CD8-positive, alpha-beta memory T cell (primary cell): ENCODE measurements at places on chromosomes 11 and 22.

DNA sequence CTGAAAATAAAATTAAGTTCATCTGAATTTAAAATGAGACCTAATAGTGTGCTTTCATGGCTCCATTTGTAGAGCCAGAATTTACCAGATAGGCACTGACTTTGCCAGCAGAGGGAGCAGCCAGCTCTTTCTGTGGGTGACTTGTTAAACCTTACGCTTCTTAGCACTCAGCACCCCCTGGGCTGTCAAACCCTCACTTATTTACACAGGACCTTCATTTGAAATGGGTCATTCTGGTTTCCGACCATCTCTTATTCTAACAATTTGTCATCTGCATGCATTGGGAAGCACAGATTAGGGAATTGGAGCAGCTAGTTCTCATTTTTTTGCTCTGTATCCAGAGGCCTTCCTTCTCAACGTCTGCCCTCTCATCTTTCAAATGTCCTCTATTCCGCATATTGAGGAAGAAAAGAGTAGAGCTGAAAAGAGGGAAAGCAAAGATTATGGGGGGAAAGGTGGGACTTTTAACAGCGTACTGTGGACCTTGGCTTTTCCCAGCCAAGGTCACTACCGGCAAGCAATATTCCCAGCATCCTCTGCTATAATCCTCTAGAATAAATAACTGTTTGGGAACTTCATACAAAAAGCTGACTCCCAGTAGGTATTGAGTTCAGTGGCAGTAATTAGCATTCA lies 3.1 kb downstream of the ASRGL1 start:
- peak; percentile 35 for DNase-seq

DNA sequence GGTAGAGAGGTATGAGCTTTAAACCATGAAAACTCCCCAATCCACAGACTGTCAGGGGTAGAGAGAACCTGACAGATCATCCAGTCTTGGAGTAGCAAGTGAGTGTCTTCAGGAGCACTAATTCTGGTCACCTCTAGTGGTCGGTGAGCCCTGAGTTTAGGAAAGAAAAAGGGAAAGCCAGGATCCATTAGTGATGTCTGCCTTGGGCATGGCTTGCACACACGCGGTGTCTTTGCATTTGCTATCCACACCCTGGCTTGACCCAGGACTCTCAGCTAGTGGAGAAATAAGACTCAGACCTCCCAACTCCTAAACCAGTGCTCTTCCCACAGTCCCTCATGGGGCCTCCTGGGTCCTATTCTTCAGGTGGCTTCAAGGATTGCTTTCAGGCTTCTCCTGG lies 19.3 kb downstream of the POU2F3 start:
- DNase-seq: no peak

- DNase-seq: no peak
Observed at GRCh38 chr11:96188243-96189006, 154.6 kb downstream of the MAML2 start.

DNA sequence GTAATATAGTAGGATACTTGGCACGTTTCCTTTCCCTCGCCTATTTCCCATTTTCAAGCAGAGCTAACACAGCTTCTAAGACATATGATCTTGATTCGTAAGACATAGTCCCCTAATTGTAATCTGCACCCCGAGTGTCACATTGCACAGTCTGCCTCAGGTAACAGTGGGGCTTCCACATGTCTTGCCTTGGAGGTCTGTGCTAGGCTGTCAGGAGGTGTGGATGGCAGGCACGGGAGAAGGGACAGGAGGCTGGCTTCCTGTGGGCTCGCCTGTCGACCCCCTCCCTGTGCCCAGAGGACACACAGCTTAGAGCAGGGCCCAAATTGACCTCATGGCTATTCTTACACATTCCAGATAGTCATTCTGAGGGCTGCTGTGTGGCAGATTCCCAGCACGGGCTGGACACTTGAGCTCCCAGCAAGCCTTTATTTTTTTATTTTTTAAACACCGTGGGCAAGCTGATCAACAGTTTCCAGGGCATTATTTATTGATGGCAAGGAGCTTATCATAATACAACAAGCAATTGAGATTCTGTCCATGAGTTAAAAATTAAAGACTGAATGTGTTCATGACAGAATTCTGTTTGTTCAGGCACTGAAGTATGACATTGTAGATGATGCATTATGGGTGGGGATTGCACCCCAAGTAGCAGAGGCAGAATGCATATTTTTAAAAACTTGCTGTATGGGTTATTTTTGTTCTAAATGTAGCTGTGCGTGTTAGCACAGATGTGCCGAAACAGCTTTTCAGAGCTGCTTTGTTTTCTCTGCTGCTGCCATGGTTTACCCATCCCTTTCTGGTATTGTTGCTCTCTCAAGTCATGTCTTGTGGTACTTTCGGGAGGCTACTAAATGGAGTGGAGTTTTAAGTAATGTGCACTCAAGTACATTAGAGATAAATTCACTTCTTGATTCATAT lies 113.0 kb downstream of the ATXN10 start:
- no peak for DNase-seq

GRCh38 chr11:76330651-76331050 lies 50.3 kb downstream of the THAP12 start:
- DNase-seq: no peak

GRCh38 chr11:121299417-121299816 lies 6.8 kb downstream of the SC5D start:
- no peak for DNase-seq

DNA sequence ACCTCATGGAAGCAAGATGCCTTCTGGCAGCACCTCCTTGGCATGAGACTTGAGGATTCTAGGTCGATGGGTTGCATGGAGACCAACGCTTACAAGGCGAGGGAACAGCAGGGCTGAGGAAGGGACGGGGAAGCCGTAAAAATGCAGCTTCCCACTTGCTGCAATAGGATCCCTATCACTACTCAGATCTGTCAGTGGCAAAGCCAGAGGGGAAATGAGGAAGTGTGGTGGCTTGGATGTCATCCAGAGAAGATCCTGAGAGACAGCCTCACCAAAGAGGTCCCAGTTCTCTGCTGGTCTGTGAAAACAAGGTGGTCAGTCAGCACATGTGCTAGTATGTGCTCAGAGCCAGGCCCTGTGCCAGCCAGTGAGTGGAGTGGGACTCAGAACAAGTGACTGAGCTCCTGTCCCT lies 22.2 kb downstream of the CYB5R2 start:
- DNase-seq: no peak

DNA sequence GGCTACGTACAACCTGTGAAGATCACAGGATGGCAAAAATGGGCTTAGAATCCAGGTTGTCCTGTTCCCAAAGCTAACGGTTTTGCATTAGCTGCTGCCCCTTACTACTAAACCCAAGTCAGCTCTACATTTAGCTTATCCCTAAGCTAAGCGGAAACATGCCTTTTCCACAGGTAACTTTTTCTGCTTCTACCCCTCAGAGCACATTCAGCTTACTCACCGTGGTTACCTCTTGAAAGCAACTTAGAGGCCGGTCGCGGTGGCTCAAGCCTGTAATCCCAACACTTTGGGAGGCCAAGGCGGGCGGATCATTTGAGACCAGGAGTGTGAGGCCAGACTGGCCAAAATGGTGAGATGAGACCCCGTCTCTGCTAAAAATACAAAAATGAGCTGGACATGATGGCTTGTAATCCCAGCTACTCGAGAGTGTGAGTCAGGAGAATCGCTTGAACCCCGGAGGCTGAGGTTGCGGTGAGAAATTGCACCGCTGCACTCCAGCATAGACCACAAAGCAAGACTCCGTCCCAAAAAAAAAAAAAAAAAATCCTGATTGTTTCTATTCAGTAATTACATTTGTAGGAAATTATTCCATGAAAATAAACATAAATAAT lies 790 bp upstream of the TMEM41B start:
- no peak for DNase-seq

- DNase-seq: peak; percentile 74
Observed at GRCh38 chr22:23243006-23243573, 62.8 kb downstream of the BCR start.

DNA sequence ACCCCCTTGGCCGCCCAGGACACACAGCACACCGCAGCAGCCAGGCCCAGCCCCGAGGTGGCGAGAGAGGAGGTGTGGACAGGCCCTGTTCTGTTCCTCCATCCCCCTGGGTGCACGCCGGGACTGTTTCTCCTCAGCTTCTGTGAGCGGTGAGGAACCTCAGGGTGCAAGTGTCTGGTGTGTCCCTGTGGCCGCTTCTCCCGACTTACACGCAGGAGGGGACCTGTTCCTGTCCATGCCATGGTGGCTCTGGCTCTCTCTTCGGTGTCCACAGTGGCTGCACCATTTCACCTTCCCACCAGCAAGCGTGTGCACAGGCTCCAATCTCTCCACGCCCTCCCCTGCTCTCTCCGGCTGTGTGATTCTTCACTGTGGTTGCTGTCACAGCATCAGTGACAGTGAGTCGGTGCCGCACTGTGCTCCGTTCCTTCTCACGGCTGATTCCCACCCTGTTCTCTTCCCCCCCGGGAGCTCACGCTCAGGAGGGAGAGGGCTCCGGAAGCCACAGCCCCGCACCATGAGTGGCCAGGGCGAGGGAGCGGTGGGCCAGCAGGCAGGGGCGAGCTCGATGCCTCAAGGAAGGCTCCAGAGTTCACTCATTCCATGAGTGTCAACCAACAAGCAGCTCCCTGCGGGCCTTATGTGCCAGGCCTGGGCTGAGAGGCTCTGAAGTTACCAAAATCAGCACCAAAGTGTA lies 18.6 kb upstream of the WNT7B start:
- no peak for DNase-seq

- DNase-seq: no peak
Observed at GRCh38 chr11:110832539-110832938, 120.3 kb upstream of the ARHGAP20 start.

GRCh38 chr11:69662021-69662698 lies 13.0 kb downstream of the LTO1 start:
- no peak for DNase-seq

DNA sequence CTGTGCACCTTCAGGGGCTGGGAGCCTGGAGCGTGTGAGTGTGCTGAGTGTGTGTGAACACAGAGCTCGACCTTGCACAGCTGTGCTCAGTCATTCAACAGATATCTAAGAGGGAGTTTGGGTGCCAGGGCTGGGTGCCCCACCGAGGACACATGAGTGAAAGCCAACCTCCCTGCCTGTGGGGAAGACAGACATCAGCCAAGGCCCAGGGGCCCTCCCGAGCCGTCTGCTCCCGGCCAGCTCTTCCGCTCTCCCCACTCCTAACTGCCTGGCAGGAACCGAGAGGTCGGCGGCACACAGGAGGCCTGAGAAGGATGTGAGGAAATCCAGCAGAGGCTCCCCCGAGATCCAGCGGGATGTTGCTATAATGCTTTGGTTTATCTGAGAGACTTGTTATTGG lies 32.0 kb downstream of the CERK start:
- no peak for DNase-seq

DNA sequence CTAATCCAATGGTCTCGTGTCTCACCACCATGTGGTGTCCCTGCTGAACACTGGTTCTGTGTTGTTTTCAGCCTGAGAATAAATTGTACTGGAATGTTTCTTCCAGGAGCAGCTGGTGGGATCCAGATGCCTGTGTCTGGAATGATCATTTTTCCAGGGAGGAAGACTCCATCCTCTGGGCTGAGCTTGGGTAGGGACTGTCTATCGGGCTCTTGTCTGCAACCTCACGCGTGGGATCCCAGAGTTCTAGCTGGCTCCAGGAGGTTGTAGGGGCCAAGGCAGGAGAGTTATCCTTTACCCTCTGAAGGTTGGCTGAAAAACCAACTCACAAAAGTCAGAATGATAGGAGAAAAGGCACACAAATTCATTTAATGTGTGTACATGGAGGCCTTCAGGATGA lies 144.1 kb upstream of the B3GAT1 start:
- no peak for DNase-seq

DNA sequence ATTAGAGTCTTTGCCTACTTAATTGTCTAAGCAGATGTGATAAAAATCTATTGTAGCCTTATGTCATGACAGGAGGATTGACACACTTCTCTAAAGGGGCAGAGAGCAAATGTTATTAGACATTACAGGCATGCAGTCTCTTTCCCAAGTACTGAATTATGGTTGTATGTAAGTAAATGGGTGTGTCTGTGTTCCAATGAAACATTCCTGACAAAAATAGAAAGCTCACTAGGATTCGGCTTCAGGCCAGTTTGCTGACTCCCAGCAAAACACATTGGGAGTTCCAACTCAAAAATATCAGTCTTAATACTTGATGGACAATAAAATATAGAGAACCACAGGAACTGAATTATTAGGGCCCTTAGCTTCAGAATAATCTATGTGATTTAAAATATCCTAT lies 1480.4 kb downstream of the FAM181B start:
- DNase-seq: no peak

DNA sequence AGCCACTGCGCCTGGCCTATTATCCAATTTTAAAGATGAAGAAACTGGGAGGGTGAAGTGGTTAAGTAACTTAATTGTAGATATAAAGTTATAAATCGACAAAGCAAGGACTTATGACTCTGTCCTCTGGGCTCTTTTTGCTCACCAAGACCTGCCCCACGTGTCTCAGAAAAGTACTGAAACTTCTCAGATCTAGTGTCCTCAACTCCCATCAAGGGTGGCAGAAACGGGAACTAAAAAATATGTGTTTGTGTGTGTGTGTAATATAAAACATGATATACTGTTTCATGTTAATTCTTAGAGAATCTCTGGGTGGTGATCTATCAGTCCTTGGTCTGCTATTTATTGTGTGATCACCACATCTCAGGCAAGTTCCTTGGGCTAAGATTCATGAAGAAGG lies 104.9 kb downstream of the GAB2 start:
- DNase-seq: no peak

- DNase-seq: no peak
Observed at GRCh38 chr11:57167125-57167846, 14.5 kb upstream of the LRRC55 start.

- no peak for DNase-seq
Observed at GRCh38 chr22:48713272-48714205, 1114.1 kb downstream of the BRD1 start.

DNA sequence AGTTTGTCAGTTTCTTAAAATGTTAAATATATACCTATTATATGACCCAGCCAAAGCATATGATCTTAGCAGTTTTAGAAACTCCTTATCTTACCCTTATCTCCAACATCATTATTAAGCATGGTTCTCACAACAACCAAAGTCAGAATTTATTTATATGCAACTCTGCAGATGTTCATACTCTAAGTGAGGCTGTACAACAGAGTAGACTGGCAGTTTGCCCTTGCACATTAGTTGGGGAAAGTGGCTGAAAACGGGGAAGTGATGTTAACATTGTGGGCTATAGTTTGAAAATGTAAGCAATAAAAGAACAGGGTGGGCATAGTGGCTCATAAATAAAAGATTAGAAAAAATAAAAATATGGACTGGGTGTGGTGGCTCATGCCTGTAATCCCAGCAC lies 49.7 kb downstream of the ATG16L2 start:
- no peak for DNase-seq

GRCh38 chr11:66850588-66851238 lies 6.2 kb upstream of the LRFN4 start:
- no peak for DNase-seq

- peak; percentile 71 for DNase-seq
Observed at GRCh38 chr11:57711414-57712255, at the start of gene MED19. TSS of gene MED19 (minus strand) at chr11:57712215. CDS start at chr11:57712179, 36 bp downstream.

DNA sequence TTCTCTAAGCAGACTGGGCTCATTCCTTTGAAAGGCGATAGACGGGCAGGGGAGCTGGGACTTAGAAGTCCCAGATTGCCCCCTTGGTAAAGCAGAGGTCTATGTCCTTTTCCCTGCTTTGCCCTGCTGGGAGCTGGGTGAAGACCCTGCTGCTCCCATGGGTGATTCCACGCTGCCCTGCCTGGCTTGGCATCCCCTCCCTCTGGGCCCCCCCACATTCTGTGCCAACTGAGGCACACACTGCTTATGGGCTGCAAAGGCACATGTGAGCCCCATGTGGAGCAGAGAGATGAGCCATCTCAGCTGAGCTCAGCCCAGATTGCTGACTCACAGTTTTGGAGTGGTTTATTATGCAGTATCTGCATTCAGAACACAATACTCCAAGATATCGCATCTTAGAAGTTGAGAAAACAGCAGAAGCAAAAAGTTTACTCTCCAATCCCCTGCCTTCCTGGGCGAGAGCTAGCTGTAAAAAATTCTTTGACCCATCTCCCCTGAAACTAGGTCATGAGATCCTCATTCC lies 127.2 kb downstream of the ST3GAL4 start:
- no peak for DNase-seq
